ENCODE measurements at places on chromosomes 5 and 9. TPM values are rescaled to one million over a fixed set of nuclear protein-coding genes. Genes with fewer than 3 reads are reported as not detected.

DNA sequence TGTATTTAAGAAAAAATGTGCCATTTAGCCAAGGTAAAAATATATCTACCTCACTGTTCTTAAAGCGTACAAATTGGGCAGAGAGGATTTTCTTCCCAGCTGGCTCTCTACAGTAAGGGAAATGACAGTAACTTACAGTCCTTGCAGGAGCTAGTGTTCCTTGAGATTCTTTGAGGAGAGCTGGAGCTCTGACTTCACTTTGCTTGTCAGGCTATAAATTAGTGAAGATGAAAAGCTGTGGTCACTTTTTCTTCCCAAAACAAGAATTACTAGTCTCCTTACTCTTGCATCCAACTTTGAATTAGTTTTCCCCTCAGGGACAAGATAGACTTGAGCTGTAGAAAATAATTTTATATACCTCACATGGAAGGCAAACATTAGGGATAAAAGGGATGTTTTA is 129.9 kb downstream of the ZSWIM6 start:
- DNase-seq = no peak

DNA sequence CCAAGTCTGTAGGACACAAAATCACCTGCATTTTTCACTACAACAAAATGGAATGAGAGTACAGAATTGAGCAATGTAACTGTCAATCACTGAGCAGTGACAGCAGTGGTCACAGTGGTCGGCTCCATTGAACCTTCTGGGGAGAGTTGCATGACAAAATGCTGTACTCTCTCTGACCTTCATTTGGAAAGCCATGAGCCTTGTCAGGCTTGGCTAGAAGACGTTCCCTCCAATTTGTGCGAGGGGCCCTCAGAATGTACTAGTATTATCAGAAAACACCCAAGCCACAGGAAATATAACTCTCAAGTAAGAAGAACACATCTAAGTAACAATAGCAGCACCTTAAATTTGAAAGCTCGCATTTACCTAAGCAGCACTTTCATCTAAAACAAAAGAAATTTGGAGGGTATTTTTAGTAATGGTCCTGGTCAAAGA is 425.6 kb upstream of the MEF2C start:
- no peak for DNase-seq

The PRDM9 gene
- total RNA-seq = 4.7 TPM

- DNase-seq = no peak
Observed at GRCh38 chr5:128684961-128685360, 146.9 kb upstream of the FBN2 start.

GRCh38 chr5:9196403-9197227 is 349.3 kb downstream of the SEMA5A start:
- DNase-seq = no peak

- DNase-seq = no peak
Observed at GRCh38 chr5:100852988-100853449, 50.1 kb downstream of the ST8SIA4 start.

Measured in prostate gland (tissue), 2 donors.